Fibroblast of the aortic adventitia (primary cell): ENCODE measurements at places on chromosomes 2 and 18.

- DNase-seq: no peak
These were observed 49.2 kb downstream of the CLASP1 start for GRCh38 chr2:121599963-121600651.

DNA sequence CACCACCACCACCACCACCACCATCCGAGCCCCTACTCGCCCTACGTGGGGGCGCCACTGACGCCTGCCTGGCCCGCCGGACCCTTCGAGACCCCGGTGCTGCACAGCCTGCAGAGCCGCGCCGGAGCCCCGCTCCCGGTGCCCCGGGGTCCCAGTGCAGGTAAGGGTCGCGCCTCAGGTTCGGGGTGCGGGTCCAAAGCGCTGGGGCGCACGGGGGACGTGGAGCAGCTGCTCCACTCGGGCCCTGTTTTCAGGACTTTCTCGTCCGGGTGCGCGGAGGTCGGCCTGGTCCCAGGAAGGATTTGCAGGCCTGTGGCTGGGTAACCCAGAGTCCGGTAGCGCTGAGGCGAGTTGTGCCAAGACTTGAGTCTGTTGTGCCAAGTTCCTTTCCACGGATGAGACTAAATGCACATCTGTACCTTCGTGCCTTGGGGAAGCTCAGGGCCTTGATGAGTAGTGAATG is 2.8 kb downstream of the GATA6 start:
- peak; percentile 62 for DNase-seq

DNA sequence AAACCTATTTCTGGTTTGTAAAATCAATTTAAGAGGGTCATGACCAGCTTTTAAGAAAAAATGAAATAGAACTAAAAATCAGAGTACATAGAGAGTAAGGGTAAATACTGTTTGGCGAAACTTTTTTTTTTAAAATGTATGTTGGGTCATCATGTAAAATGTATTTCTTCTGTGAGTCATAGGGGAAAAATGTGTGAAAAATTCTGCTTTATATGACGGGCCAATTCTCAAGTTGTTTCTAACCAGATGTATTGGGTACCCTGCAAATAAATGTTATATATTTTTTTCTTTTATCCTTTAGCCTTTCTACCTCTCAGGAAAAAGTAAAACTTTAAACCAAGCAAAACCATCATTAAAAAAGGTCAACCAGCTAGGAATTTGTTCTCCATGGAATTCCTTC is 13.9 kb downstream of the AFTPH start:
- DNase-seq: peak; percentile 20

GRCh38 chr2:100627330-100628300 is 64.8 kb downstream of the PDCL3 start:
- DNase-seq: no peak

DNA sequence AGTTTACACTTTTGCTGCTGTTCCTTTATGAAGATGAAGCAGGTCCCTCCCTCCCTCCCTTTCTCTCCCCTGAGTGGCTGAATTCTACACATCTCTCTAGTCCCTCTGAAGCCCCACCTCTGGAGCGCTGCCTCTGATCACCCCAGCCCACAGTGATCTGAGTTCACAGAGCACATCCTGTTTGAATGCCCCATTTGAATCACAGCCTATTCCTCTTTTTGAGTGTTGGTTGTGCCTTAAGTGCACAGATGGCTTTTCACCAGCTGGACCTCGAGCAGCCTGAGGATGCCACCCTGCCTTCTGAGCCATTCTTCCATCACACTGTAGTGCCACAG is 87.1 kb downstream of the ITGB1BP1 start:
- DNase-seq: no peak

GRCh38 chr18:1438458-1438910 is 533.8 kb downstream of the ADCYAP1 start:
- no peak for DNase-seq

GRCh38 chr2:183998797-183999190 is 599.5 kb upstream of the ZNF804A start:
- DNase-seq: no peak

GRCh38 chr2:239075918-239076758 is 228.3 kb downstream of the TWIST2 start:
- DNase-seq: no peak

- peak; percentile 75 for DNase-seq
These were observed 161.5 kb upstream of the NT5C1B start for GRCh38 chr2:18750672-18751554.

GRCh38 chr2:47724221-47724981 is 58.5 kb upstream of the MSH6 start:
- no peak for DNase-seq

DNA sequence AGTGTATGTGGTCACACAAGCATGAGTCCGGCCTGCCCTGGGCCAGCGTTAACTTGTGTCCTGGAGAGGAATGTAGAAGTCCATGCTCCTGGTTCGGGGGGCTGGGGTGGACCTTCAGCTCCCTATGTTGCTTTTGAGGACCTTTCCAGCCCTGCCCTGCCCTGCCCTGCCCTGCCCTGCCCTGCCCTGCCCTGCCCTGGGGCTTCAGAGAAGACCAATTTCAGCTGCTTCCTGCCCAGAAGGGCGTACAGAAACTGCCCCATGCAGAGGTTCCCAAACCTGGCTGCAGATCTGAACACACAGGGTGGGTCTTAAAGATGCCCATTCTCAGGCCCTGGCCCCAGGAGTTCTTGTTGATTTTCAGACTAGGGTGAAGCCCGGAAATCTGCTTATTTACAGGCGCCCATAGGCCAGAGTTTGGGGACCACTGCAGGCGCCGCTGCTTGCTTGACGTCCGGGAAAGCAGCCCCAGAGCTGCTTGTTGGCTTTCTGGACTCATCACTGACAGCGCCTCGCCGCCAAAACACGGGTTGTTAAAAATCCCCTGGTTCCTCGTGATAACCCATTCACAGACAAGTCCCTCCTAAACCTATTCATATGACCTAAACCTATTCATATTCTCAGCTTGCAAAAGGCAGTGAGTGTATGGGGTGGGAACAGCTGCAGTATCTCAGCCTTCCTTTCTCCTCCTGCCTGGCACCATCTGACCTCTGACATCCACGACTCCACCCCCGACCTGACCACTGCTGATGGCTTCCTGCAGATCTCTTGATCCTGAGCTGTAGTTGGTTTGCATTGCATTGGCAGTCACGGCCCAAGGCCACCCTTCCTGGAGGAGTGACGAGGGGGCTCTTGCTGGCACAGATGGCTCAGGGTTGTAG is 198.3 kb downstream of the GLI2 start:
- DNase-seq: peak; percentile 48

GRCh38 chr2:220296174-220296573 is 668.7 kb downstream of the SLC4A3 start:
- DNase-seq: no peak

DNA sequence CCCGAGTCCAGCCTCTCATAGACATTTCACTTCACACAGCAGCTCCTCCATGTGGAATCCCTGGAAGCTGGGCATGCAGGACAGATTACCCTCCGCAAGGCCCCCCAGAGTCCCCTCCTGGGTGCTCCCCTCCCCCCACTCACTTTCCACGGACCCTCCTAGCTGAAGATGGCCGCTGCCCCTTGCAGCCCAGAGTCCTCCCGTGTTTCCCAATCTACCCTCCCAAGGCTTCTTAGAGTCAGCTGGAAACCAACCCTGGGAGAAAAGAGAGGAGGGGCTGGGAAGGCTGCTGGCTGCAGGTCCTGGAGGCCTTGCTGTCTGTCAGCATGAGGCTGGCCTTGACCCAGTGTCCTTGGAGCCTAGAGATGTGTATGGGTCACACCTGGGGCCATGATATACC is 49.0 kb upstream of the HAAO start:
- no peak for DNase-seq

- DNase-seq: no peak
These were observed 55.8 kb downstream of the NEMP2 start for GRCh38 chr2:190478572-190479195.

DNA sequence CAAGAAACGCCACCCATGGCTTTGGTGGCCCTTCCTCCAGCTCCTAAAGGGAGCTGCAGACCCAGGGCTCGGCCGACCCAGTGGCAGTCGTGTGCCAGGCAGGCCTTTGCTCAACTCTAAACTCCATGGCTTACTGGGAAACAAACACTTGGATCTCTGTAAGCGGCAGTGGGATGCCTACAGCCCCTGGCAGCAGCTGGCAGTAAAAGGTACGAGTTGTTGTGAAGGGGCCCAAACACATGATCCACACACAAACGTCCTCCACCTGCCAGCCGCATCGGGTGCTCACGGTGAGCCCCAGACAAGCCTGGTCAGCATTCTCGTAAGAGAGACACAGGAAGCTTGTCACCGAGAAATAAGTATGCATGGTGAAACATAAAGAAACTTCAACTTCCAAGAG is 214.9 kb downstream of the MGAT5 start:
- DNase-seq: no peak

DNA sequence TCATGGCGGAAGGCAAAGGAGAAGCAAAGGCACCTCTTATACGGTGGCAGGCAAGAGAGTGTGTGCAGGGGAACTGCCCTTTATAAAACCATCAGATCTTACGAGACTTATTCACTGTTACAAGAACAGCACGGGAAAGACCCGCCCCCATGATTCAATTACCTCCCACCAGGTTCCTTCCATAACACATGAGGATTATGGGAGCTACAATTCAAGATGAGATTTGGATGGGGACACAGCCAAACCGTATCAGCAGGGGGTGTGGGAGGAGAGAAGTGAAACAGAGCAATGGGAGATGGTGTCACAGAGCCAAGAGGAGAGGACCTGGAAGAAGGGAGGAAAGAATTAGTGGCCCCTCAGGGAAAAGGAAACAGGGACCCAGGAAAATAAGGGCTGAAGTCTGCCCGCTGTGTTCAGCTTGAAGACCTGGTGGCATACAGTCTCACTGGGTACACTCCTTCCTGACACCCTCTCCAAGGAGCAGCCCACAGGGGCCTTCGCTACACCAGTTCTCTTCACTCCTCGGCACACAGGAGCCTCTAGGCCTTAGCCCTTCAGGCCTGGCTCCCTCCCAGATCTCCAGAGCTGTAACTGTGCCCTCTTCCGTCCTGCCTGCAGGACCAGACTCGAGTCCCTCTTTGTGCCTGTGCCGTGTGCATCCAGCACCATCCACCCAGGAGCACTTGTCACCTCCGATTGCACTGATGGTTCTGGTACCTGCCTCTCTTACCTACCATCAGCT is 262.1 kb downstream of the EIPR1 start:
- no peak for DNase-seq

DNA sequence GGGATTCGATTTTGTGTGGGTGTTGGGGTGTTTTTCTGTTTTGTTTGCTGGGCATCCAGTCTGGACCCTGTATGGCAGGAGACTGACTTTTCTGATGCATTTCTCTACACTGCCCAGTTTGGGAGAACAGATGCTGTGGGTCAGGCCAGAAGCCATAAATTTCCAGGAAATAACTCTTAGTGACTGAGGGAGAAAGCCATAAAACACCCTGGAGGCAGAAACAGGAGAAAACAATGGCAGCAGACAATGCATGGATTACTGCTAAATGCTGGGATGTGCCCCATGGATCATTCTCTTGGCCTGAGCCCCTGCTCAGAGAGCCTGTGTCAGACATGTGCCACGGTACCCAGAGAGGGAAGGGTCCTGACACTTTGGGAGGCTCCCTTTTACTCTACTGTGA is 133.6 kb upstream of the CAPN13 start:
- DNase-seq: no peak

DNA sequence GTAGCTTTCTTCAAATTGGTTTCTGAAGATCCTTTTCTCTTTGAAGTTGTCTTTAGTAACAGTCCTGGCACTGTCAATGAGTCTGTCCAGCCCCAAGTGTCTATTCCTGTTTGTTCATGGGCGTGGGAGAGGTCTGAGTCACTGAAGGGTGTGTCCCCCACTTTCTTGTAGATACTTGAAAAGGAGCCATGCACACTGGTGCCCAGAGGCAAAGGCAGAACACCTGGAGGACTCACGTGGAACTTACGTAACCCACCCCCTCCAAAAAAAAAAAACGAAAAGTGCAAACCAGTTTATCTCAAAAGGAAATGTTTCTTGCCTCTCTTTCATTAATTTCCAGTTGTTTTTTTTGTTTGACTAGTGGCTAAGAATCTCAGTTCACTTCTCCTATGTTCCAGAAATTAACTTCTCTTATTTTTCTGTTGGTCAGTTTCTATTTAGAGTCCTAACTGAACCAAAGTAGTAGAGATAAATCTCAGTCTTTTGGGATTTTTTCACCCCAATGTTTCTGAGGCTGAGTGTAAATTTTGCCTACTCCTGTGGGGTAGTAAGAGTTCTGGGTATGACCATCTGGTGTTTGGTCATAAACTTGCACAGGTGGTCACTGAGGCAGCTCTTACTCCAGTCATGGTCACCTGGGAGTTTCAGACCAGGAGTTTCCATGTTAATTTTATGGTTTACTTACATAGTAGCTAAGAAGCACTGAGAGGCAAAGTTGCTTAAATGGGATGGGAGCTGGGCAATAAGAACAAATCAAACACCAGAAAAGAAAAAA is 54.9 kb downstream of the DSC3 start:
- DNase-seq: no peak

DNA sequence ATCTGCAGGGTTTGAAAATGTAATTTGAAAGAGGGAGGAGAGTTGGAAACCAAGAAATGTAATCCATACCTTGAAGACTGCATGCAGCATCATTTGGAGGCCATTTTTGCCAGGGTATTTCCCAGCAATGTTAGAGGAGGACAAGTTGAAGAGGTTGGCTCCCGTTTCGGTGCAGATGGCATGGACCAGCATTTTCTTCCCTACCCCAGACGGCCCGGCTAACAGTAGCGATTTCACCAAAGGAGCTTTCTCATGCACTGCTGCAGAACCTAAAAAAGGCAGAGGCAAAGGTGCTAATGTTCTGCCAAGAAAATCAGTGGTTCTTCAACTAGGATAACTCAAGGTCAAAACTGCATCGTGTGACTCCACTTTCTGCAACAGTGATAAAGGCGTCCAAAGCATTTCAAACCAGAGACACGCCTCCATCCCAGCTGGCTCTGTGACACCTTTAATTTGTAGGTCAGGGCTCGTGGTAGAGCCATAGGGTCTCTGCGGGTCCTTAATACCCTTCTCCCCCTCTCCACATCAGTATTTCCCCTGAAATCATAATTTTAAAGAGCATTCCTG is 99.6 kb upstream of the ASB18 start:
- DNase-seq: no peak

- DNase-seq: no peak
These were observed 3.2 kb downstream of the ZBTB7C start for GRCh38 chr18:48405978-48406377.

- DNase-seq: no peak
These were observed 145.1 kb upstream of the RMP24 start for GRCh38 chr18:35827275-35827902.

GRCh38 chr18:44881461-44882162 is 200.9 kb downstream of the SETBP1 start:
- DNase-seq: no peak

GRCh38 chr2:68837164-68837860 is 33.9 kb downstream of the BMP10 start:
- DNase-seq: peak; percentile 17

GRCh38 chr2:8222979-8223694 is 458.7 kb upstream of the ID2 start:
- DNase-seq: no peak

GRCh38 chr2:12624384-12624783 is 92.4 kb upstream of the TRIB2 start:
- no peak for DNase-seq

GRCh38 chr2:108316461-108317258 is 28.0 kb downstream of the SULT1C2 start:
- peak; percentile 27 for DNase-seq
